ENCODE measurements at places on chromosomes 12 and 14.

GRCh38 chr14:34583525-34583924, 44.0 kb upstream of the EAPP start:
- H3K27me3 ChIP-seq: no peaks in the 10 kb centered on the region
- H3K4me1 ChIP-seq: peaks cover 4% of the 10 kb centered on the region
- H3K36me3 ChIP-seq: peaks cover 92% of the 10 kb centered on the region

DNA sequence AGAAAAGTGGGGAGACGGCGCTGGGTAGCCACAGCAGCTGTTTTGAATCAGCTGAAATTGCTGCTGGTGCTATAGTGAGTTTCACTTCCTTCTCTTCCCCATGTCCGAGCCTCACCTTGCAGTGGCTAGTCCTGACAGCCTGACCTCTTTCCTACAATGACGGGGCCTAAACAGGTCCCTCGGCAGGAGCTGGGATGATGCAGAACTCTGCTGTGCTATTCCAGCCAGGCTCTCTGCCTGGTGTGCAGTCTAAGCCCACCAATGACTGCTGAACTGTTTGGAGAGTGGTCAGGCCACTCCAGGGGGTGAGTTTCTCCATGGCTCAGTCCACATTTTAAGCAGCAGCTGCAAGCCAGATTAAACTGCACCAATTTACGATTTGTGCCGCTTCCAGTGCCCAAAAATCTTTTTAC, 207.3 kb downstream of the TTC7B start:
- H3K27ac ChIP-seq: no peak overlapping the region
- no peak for DNase-seq
- H3K36me3 ChIP-seq: no peaks in the 10 kb centered on the region
- H3K27me3 ChIP-seq: no peaks in the 10 kb centered on the region
- no peaks in the 10 kb centered on the region for H3K4me1 ChIP-seq

DNA sequence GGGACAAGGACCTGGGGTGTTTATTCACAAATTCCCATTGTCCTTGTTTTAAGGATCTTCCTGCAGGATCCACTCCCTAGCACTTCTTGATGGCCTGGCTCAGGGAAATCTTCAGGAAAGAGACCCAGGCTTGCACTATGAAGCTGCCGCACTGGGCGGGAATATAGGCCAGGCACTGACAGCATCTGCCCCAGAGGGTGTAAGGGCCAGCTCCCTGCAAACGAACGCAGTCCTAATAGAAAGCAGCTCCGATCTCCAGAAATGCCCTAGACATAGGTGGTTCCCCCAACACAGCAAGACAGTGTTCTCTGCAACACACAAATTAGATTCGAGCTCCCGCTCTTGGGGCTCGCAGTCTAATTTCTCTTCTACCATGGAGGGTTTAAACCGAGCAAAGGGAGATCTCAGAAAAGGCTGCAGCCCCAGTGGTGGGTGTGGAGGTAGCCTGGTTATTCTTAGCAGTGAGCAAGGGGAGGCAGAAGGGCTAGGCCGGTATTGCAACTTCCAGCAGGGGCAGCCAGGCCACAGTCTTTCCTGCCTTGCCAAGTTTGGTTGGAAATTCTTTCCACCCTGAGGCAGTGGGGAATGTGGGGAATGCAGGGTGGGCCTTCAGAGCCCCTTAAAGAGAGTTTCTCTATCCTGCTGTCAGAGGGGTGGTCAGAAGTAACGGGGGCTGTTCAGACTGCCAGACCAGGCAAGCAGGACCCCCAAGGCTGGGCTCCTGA, 16.1 kb upstream of the WSCD2 start:
- DNase-seq: no peak
- H3K27ac ChIP-seq: no peak overlapping the region
- no peaks in the 10 kb centered on the region for H3K36me3 ChIP-seq
- H3K27me3 ChIP-seq: no peaks in the 10 kb centered on the region
- no peak overlapping the region for H3K4me3 ChIP-seq

DNA sequence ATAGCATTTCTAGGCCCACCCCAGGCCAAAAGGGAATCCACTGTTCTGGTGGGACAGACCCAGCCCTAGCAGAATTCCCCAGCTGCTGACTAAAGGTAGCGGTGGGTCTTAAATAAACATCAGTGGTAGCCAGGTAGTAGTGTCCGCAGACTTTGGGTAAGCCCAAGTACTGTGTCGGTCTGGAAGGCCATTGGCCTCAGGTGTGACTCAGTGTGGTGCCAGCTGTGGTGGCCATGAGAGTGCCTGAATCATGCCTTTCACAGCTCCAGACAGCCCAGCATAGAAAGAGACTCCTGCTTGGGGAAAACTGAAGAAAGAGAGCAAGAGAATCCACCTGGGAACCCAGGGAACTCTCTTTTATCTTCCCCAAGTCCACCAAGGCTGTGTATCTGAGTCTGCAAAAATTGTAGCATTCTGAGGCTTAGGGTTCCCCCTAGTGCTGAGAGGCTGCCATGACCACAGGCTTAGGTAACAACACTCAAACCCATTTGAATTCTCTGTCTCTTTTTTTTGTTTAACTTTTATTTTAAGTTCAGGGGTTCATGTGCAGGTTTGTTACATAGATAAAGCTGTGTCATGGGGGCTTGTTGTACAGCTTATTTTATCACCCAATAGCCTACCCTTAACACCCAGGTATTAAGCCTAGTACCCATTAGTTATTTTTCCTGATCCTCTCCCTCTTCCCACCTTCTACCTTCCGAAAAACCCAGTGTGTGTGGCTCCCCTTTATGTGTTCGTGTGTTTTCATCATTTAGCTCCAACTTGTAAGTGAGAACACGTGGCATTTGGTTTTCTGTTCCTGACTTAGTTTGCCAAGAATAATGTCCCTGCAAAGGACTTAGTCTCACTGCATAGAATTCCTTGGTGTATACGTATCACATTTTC, 16.7 kb upstream of the CD163L1 start:
- H3K27me3 ChIP-seq: no peaks in the 10 kb centered on the region
- no peak for DNase-seq
- no peaks in the 10 kb centered on the region for H3K36me3 ChIP-seq
- no peak overlapping the region for H3K4me3 ChIP-seq

GRCh38 chr12:125029761-125030358, 35.4 kb upstream of the AACS start:
- no peaks in the 10 kb centered on the region for H3K27me3 ChIP-seq
- H3K36me3 ChIP-seq: peaks cover 5% of the 10 kb centered on the region
- no peaks in the 10 kb centered on the region for H3K4me1 ChIP-seq
- no peak overlapping the region for H3K27ac ChIP-seq

- no peaks in the 10 kb centered on the region for H3K27me3 ChIP-seq
- peaks cover 55% of the 10 kb centered on the region for H3K36me3 ChIP-seq
- no peak for DNase-seq
- peaks cover 16% of the 10 kb centered on the region for H3K4me1 ChIP-seq
- H3K4me3 ChIP-seq: no peak overlapping the region
These were observed 3.9 kb upstream of the AP4S1 start for GRCh38 chr14:31021576-31021949.

DNA sequence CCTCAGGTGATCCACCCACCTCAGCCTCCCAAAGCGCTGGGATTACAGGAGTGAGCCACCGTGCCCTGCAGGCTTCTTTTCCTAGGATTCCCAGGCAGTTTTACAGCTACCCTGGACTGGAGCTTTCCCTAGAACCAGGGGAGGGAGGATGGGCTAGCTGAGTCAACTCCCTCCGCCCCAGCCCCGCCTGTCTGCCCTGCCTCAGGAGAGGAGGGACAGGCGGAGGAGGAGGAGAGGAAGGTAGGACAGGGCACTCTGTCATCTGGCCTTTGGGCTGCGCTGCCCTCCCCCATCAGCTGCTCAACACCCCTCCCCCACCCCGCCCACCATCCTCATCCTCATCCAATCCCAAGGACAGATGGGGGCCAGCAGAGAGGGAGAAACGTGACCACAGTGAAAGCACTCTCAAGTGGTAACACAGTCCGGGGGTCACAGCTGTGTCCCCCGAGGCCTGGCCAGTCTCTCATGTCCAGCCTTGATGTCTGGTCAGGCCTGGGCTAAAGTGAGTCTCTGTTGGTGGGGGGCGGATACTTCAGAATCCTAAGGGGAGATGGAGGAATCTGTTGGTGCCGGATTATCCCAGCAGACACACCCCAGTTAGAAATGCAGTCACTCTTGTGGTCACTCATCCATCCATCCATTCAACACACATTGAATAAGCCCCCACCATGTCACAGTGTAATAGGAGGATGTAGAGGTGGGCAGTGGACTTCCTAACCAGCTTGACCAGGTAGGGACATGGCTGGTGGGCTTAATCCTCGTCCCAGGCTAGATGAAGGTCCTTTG, 12.3 kb downstream of the FIGNL2 start:
- H3K36me3 ChIP-seq: no peaks in the 10 kb centered on the region
- H3K4me3 ChIP-seq: no peak overlapping the region
- no peaks in the 10 kb centered on the region for H3K4me1 ChIP-seq
- H3K27ac ChIP-seq: no peak overlapping the region

GRCh38 chr12:129909051-129910020, 5.5 kb upstream of the TMEM132D start:
- H3K27ac ChIP-seq: no peak overlapping the region
- no peak overlapping the region for H3K4me3 ChIP-seq
- peaks cover 17% of the 10 kb centered on the region for H3K27me3 ChIP-seq
- no peak for DNase-seq
- no peaks in the 10 kb centered on the region for H3K36me3 ChIP-seq

DNA sequence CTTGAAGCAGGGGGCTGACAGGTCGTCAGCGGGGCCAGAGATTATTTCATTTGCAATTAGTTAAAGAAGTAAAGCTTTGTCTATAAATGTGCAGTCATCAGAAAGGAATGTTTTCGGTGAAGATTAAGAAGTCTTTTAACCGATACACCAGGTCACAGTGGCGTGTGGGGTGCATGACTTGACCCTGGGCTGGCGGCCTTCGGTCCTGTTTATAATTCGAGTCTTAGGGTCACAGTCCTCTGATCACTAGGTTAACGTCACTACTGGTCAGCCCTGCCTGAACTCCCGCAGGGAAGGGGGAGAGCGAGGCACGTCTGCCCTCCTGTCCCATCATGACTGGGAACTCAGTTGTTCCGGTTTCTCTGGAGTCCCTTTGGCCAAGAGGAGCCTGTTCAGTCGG, 5.0 kb upstream of the C14orf180 start:
- H3K27ac ChIP-seq: no peak overlapping the region
- no peaks in the 10 kb centered on the region for H3K36me3 ChIP-seq
- no peaks in the 10 kb centered on the region for H3K4me1 ChIP-seq
- H3K27me3 ChIP-seq: peaks cover 55% of the 10 kb centered on the region
